Activated B cell treated with CpG ODN at 0.5 μM for 24 hours (primary cell): ENCODE measurements at places on chromosomes 3 and 15. TPM values are rescaled to one million over a fixed set of nuclear protein-coding genes. Genes with fewer than 3 reads are reported as not detected.

The UTS2B gene
- 1.9 and 2.1 TPM in 2 replicates for total RNA-seq

DNA sequence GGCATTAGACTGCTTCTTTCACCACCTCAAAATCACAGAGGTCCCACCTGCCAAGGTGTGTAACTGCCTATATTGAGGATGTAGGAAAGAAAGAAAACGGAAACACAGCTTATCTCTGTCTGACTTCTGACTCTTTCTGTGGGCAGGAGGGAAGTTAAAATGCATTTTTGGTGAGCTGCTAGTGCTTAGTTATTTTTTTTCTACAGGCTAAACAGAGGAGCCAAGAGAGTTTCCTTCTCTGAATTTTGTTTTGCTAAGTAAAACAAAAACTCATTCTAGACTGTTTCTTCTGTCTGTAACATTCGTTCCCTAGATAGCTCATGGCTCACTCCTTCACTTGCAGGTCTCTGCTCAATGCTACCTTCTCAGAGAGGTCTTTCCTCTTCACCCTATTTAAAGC is 18.8 kb upstream of the AMOTL2 start:
- no peak for DNase-seq
- H3K27ac ChIP-seq = no peak overlapping the region
- H3K36me3 ChIP-seq = no peaks in the 10 kb centered on the region
- no peaks in the 10 kb centered on the region for H3K4me1 ChIP-seq
- H3K4me3 ChIP-seq = no peak overlapping the region
- H3K27me3 ChIP-seq = peaks cover 27% of the 10 kb centered on the region

DNA sequence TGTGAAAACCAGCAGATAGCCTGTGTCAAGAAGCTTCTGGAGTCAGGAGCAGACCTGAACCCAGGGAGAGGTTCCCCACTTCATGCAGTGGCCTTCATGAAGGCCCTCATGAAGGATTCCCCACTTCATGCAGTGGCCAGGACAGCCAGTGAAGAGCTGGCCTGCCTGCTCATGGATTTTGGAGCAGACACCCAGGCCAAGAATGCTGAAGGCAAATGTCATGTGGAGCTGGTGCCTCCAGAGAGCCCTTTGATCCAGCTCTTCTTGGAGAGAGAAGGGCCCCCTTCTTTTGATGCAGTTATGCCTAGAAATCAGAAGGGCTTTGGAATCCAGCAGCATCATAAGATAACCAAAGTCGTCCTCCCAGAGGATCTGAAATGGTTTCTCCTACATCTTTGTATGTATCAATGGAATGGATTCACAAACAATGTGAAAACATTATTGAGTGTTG is 103.9 kb upstream of the CHD2 start:
- H3K27ac ChIP-seq = no peak overlapping the region
- no peaks in the 10 kb centered on the region for H3K36me3 ChIP-seq
- no peak overlapping the region for H3K4me3 ChIP-seq
- DNase-seq = no peak
- H3K4me1 ChIP-seq = peaks cover 6% of the 10 kb centered on the region

The TP63 gene
- 3.9 and 4.6 TPM in 2 replicates for total RNA-seq

DNA sequence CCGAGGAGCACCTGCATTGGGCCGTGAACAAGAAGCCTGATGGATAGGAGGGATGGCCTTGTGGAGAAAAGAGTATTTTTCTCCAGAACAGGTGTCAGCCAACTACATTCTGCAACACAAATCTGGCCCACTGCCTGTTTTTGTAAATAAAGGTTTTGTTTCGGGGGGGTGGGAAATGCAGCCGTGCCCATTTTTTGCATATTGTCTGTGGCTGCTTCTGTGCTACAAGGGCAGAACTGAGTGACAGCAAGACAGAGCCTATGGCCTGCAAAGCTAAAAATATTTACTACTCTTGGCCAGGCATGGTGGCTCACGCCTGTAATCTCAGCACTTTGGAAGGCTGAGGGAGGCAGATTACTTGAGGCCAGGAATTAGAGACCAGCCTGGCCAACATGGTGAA is 95.9 kb upstream of the AKAP13 start:
- H3K36me3 ChIP-seq = no peaks in the 10 kb centered on the region
- no peak overlapping the region for H3K27ac ChIP-seq
- peaks cover 28% of the 10 kb centered on the region for H3K4me1 ChIP-seq
- H3K4me3 ChIP-seq = peak overlapping the region; percentile 0

The GNAT1 gene
- total RNA-seq = not detected in 2 replicates

GRCh38 chr3:143302638-143303171 is 183.1 kb downstream of the CHST2 start:
- H3K36me3 ChIP-seq = no peaks in the 10 kb centered on the region
- H3K4me1 ChIP-seq = peaks cover 12% of the 10 kb centered on the region
- no peak overlapping the region for H3K4me3 ChIP-seq
- H3K27me3 ChIP-seq = no peaks in the 10 kb centered on the region
- no peak overlapping the region for H3K27ac ChIP-seq

The IL17RC gene
- 0.11 and 0.29 TPM in 2 replicates for total RNA-seq

- no peak overlapping the region for H3K27ac ChIP-seq
- no peaks in the 10 kb centered on the region for H3K27me3 ChIP-seq
- H3K4me1 ChIP-seq = no peaks in the 10 kb centered on the region
- no peak overlapping the region for H3K4me3 ChIP-seq
Measured at GRCh38 chr3:105195260-105195659, 171.4 kb upstream of the ALCAM start.

- DNase-seq = no peak
- H3K27ac ChIP-seq = no peak overlapping the region
- H3K27me3 ChIP-seq = peaks cover 7% of the 10 kb centered on the region
- H3K36me3 ChIP-seq = no peaks in the 10 kb centered on the region
Measured at GRCh38 chr3:54261141-54261540, 138.8 kb downstream of the CACNA2D3 start.

The ZIC1 gene
- not detected in 2 replicates for total RNA-seq

DNA sequence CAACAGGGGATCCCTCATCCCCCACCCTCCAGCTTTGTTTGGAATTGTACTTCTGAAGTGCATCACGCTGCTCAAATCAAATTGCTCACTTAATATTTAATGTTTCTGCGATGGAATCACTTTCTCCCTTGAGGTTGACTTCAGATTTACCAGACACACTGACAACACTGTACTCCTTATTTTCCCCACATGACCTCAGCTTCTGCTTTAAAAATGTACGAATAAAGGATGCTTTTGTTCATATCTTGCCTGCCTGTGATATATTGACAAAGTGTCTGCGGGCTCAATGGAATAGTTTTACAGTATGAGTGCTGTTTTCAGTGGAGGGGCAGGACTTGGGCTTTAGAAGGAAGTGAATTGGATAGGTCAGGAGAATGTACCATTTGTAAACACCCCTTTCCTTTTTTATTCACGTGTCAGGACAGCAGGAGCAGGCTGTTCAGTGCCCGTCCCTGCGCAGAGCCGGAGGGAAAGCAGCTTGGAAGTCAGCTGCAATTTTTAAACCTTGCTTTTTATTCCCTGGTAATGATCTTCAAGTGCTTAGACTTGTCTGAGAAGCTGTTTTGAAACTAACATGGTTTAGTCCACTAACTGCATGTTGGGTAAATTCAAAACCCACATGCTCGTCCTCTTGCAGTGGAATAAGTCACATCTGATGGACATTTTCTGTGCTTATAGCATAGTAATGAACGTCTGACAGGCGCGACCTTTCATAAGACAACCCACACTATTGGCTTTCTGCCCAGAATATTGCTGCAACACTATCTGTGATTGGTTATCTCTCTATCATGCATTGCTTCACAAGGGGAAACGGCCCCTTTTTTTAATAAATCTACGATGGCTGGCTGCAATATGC is 29.9 kb downstream of the MBNL1 start:
- H3K4me3 ChIP-seq = peak overlapping the region; percentile 58
- H3K27me3 ChIP-seq = no peaks in the 10 kb centered on the region
- H3K4me1 ChIP-seq = peaks cover 84% of the 10 kb centered on the region

- H3K36me3 ChIP-seq = no peaks in the 10 kb centered on the region
- H3K4me1 ChIP-seq = peaks cover 3% of the 10 kb centered on the region
- peaks cover 28% of the 10 kb centered on the region for H3K27me3 ChIP-seq
- peak within 1 kb of the TSS; percentile 72 for H3K4me3 ChIP-seq
- peak; percentile 27 for DNase-seq
- H3K27ac ChIP-seq = no peak within 1 kb of the TSS
Measured at GRCh38 chr15:55588070-55588814, at the start of gene PYGO1. Gene PYGO1 (minus strand): TSS chr15:55588345. CDS start chr15:55587883, 462 bp downstream.

- DNase-seq = no peak
- peaks cover 5% of the 10 kb centered on the region for H3K36me3 ChIP-seq
- H3K27ac ChIP-seq = peak overlapping the region; percentile 75
- H3K4me3 ChIP-seq = no peak overlapping the region
Measured at GRCh38 chr3:71478568-71478967, 105.0 kb downstream of the FOXP1 start.

The TMOD2 gene
- total RNA-seq = 11.3 and 14.6 TPM in 2 replicates

DNA sequence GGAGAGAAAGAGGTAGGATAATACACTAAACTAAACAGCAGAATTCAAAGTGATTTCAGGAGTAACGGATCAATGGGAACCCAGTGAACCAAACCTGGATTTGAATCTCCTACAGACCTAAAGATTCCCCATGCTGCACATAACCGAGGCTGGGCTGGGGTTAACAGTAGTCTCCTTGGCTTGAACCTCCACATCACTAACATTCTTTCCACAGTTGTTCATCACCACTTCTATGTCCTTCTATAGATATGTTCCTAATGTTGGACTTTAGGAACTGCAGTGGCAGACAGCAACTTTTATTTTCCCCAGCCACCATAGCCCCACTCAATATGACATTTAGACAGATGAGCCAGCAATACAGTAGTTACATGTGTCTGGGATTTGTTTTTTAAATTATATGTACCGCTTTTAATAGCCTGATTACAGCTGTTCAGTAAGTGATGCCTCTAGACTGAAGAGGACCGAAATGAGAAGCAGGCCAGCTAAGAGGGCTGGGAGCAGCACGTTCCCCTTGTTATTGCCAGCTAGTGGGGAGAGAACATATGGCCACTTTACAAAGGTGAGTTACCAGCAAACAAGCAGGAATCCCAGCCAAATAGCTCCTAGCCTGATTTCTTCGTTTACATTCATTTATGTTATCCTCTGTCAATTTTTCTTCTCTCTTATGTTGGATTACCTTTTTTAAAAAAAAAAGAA is 472.6 kb upstream of the CDIN1 start:
- H3K27me3 ChIP-seq = no peaks in the 10 kb centered on the region
- H3K36me3 ChIP-seq = no peaks in the 10 kb centered on the region
- no peaks in the 10 kb centered on the region for H3K4me1 ChIP-seq
- H3K4me3 ChIP-seq = no peak overlapping the region

DNA sequence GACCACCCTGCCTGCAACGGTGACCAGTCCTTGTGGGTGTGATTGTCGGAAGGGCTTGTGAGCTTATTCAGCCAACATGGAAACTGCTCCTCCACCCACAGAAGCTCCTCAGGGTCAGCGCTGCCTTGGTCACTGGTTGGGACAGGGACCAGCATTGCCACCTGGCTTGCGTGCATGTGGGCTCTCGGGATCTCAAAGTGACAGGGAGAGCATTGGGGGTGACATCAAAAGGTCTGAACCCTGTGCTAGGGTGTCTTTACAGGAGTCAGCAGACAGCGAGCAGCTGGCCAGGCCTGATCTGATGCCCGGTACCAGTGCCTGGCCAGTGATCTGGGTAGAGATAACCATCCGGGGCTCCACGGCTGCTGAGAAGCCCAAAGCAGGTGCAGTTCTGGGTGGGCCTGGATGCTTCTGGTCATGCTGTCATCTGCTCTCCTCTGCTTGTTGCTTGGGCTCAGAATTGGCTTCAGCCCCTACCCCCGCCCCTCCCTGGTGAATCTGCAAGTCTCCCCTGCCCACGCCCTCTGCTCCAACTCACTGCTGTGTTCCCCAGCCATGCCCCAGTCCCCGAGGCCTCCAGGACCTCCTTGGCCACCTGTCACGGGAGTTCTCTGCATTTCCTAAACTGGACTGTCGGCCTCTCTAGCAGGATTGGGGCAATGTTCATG is 134.8 kb downstream of the NSMCE3 start:
- DNase-seq = no peak
- no peak overlapping the region for H3K27ac ChIP-seq
- H3K27me3 ChIP-seq = peaks cover 11% of the 10 kb centered on the region
- H3K36me3 ChIP-seq = no peaks in the 10 kb centered on the region
- no peaks in the 10 kb centered on the region for H3K4me1 ChIP-seq

The ZMYND10 gene
- total RNA-seq = 0.61 and 0.64 TPM in 2 replicates

The QARS1 gene
- total RNA-seq = 321 and 342 TPM in 2 replicates

DNA sequence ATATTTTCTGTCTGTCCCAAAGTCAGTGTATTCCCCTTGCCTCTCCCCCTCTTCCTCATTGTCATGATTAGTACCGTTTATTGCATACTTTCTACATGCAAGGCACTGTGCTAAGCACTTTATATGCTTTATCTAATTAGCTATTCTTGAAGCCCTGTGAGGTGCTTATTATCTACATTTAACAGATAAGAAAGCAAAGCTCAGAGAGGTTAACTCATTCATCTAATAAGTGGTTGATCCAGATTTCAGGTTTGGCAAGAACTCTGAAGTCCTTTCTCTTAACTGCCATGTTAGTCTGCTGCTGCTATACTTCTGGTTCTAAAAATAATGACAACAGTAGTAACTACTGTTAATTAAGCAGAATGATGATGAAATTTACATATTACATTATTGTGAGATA is 13.5 kb downstream of the IQGAP1 start:
- no peak overlapping the region for H3K4me3 ChIP-seq
- no peaks in the 10 kb centered on the region for H3K27me3 ChIP-seq
- DNase-seq = no peak
- peaks cover 13% of the 10 kb centered on the region for H3K36me3 ChIP-seq
- H3K4me1 ChIP-seq = peaks cover 61% of the 10 kb centered on the region
- H3K27ac ChIP-seq = peak overlapping the region; percentile 96

The IL17RE gene
- total RNA-seq = 0.66 and 0.82 TPM in 2 replicates
